ENCODE measurements at places on chromosomes 6 and 20.

GRCh38 chr20:59579404-59580145 lies 24.8 kb upstream of the PHACTR3 start:
- peaks cover 4% of the 10 kb centered on the region for H3K4me1 ChIP-seq
- no peak overlapping the region for H3K27ac ChIP-seq
- H3K4me3 ChIP-seq: no peak overlapping the region
- H3K27me3 ChIP-seq: peaks cover 41% of the 10 kb centered on the region
- DNase-seq: no peak

DNA sequence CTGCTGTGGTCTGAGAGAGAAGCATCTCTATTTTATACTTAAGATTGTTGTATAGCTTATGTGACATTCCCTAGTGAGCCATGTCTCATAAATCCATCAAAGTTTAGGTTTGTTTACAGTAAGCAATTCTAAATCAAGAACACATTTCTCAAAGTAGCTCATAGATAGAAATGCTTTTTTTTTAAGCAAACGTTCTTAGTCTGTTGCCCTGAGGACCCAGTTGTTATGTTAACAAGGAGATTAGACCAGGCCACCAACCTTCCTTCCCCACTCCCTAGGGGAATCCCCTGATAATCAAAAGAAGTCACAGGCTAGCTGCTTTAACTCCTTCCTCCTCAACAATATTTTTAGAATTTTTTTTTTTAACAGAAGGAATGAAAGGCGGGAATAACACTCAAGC lies 169.0 kb downstream of the FUT9 start:
- no peak for DNase-seq
- H3K4me3 ChIP-seq: no peak overlapping the region
- no peaks in the 10 kb centered on the region for H3K27me3 ChIP-seq
- H3K4me1 ChIP-seq: no peaks in the 10 kb centered on the region

DNA sequence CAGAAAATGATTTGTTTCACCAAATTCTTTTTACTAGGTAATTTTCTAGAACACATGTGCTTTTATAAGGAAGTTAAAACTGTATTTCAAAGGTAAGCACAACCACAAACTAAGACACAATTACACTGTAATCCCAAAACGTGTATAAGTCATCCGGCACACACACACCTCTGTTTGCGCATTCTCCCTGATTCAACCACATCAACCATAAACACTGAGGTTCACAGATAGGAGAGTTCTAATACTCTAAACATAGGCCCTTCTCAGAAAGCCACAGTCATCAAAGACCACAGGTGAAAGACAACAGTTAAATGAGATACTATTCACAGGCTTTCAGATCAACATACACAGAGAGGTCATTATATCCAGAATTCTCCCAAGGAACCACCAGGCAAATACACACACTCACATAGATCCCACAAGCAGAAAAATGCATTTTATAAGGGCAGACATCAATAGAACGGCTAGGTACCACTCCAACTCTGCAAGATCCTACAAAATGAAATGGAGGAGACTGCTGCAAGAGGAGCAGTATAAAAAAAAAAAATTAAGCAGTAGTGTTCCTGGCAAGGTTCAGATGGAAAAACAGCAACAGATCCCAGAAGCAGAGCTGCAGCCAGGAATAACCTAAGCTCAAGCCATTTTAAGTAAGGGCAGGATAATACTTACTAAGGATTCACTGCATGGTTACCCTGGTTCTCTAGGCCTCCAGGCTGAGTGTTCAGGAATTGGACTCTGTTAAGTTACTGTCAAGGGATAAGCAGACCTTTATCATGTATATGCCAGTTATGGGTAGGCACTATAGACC lies 6.6 kb upstream of the FBXO9 start:
- peaks cover 38% of the 10 kb centered on the region for H3K4me1 ChIP-seq
- no peak for DNase-seq
- peaks cover 3% of the 10 kb centered on the region for H3K36me3 ChIP-seq
- H3K27me3 ChIP-seq: no peaks in the 10 kb centered on the region
- H3K4me3 ChIP-seq: peak overlapping the region; percentile 92

DNA sequence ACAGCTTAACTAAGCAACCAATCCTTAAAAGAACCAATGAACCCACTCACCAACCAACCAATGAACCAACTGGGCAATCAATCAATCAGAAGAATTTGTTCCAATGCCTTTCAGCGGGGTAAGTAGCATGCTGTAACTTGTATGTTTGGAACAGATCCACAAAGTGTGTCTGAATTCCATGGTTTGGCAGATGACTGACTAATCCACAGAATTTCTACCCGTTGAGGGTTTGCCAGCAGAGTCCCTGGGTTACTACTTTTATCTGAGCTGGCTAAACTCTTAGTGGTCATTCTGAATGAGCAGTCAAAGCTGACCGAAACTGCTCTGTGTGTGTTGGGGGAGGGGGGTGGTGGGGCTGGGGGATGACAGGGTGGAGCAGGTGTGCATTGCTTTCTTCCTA lies 125.0 kb upstream of the JAG1 start:
- H3K36me3 ChIP-seq: no peaks in the 10 kb centered on the region
- no peak for DNase-seq

DNA sequence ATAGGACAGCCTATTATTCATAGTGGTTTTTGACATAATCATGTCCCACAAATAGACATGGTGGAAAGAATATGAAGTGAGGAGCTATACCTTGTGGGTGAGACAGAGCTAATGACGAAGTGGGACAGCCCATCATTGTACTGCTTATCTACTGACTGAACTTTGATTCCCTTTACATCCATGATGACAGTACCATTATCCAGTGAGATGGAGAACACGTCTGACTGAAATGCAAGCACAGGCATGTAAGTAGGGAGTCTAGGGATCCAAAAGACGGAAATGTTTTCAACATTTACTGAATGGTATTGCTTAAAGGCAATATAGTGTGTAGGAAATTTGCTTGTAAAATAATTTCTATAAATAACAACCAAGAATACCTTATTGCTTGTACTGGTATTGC lies 43.5 kb downstream of the FAM229B start:
- H3K4me1 ChIP-seq: no peaks in the 10 kb centered on the region
- H3K27ac ChIP-seq: no peak overlapping the region
- no peak for DNase-seq
- H3K36me3 ChIP-seq: peaks cover 79% of the 10 kb centered on the region

- H3K36me3 ChIP-seq: peaks cover 3% of the 10 kb centered on the region
- no peak overlapping the region for H3K4me3 ChIP-seq
- H3K27ac ChIP-seq: no peak overlapping the region
- no peaks in the 10 kb centered on the region for H3K27me3 ChIP-seq
- H3K4me1 ChIP-seq: peaks cover 30% of the 10 kb centered on the region
- no peak for DNase-seq
These were observed 10.0 kb downstream of the REV3L start for GRCh38 chr6:111472933-111473435.

DNA sequence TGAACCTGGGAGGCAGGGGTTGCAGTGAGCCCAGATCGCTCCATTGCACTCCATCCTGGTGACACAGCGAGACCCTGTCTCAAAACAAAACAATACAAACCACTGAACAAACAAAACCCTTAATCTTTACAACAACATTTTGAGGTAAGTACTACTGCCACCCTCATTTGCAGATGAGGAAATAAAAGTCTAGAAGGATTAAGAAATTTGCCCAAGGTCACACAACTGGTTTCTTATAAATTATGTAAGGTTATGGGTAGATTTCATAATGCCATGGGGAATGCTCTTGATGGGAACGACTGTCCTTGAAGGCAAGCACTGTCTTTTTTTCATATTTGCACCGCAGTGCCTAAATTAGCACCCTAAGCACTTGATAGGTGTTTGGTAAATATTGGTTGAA lies 13.8 kb upstream of the B4GALT5 start:
- H3K27ac ChIP-seq: no peak overlapping the region
- H3K4me1 ChIP-seq: peaks cover 8% of the 10 kb centered on the region
- no peak overlapping the region for H3K4me3 ChIP-seq
- H3K36me3 ChIP-seq: no peaks in the 10 kb centered on the region
- no peak for DNase-seq

DNA sequence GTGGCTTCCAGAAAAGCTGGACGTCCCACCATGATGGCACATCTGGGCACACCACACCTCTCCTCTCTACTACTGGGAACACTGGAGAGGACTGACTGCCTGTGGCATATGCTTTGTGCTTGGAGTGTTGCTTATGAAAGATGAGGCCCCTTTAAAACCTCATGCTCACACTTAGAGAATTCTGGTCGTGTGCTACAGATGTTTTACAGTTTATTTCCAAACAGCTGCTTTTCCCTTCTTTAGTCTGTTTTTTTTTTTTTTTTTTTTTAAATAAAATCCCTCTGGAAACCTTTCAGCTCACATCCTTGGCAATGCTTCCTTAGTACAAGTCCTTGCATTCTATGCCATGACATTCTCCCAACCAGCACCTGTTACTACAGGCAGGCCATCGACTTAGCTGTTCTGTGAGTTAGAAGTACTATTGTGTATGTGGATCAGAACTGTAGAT lies 60.3 kb downstream of the BMP6 start:
- DNase-seq: no peak
- H3K27me3 ChIP-seq: peaks cover 21% of the 10 kb centered on the region
- no peak overlapping the region for H3K4me3 ChIP-seq
- H3K27ac ChIP-seq: no peak overlapping the region
- H3K36me3 ChIP-seq: no peaks in the 10 kb centered on the region

GRCh38 chr6:49955847-49956246 lies 8.1 kb downstream of the DEFB114 start:
- no peak overlapping the region for H3K4me3 ChIP-seq
- H3K27me3 ChIP-seq: no peaks in the 10 kb centered on the region
- H3K4me1 ChIP-seq: no peaks in the 10 kb centered on the region
- H3K27ac ChIP-seq: no peak overlapping the region
- no peaks in the 10 kb centered on the region for H3K36me3 ChIP-seq

DNA sequence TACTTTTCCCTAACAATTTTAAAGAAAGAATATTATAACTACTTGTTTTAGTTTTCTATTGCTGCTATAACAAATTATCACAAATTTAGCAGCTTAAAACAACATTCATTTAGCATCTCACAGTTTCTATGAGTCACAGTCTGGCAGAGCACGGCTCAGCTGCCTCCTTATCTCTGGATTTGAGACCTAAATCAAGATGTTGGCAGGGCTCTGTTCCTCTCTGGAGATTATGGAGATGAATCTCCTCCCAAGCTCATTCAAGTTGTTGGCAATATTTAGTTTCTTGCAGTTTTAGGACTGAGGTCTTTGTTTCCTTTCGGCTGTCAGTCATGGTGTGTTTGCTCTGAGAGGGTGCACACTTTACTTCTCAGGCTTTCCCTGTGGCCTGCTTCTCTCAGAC lies 1065.8 kb upstream of the EYS start:
- H3K4me1 ChIP-seq: peaks cover 5% of the 10 kb centered on the region
- no peaks in the 10 kb centered on the region for H3K36me3 ChIP-seq
- no peak overlapping the region for H3K27ac ChIP-seq
- DNase-seq: no peak

DNA sequence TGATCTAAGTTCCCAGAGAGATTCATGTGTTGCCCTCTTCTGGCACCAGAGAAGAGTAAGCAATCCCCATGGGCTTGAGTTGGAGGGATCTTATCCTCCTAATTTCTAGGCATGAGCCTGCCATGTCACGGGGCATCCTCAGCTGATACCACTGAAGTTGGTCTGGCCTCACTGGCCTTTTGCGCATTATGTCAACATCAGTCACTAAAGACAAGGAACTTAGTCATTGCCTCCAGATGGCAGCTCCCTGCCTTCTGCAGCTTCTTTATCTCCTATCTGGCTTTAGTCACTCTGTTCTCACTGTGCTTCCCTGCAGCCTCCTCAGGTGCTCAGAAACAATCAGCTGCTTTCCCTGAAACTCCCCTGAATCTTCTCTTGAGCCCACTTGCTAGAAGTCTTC lies 312.2 kb downstream of the ADGRG6 start:
- H3K27me3 ChIP-seq: peaks cover 72% of the 10 kb centered on the region
- no peak for DNase-seq
- H3K27ac ChIP-seq: no peak overlapping the region
- no peaks in the 10 kb centered on the region for H3K4me1 ChIP-seq

DNA sequence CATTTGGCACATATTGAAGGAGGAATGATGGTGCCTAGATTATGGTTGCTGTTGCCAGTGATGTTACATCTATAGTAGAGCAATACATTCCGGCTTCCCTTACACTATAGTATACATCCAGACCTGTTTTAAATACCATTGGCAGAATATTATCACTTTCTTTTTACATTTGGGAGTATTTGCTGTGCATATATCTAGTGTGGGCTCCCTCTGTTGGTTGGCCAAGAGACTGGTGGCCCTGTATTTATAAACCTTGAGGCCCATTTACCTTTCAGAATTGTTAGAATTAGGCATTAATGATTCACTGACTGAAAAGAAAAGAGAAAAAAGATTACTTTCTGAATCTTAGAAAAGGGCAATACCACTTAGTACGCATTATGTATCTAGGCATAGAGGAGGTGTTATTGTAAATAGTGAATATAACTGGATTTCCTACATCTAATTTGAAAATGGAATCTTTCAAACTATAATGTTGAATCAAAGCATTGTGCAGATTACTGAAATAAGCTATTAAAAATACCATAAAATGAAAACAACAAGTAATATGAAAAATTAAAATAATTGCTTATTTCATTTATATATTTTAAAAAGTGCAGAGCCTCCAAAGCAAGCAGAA lies 628.8 kb upstream of the MAN1A1 start:
- peaks cover 3% of the 10 kb centered on the region for H3K27me3 ChIP-seq
- H3K4me1 ChIP-seq: no peaks in the 10 kb centered on the region
- H3K27ac ChIP-seq: no peak overlapping the region
- no peaks in the 10 kb centered on the region for H3K36me3 ChIP-seq
- no peak for DNase-seq
- no peak overlapping the region for H3K4me3 ChIP-seq

GRCh38 chr6:105015482-105015881 lies 58.6 kb downstream of the LIN28B start:
- no peaks in the 10 kb centered on the region for H3K27me3 ChIP-seq
- no peaks in the 10 kb centered on the region for H3K36me3 ChIP-seq
- DNase-seq: no peak
- H3K4me1 ChIP-seq: peaks cover 15% of the 10 kb centered on the region
- no peak overlapping the region for H3K4me3 ChIP-seq

- no peak for DNase-seq
- peaks cover 47% of the 10 kb centered on the region for H3K4me1 ChIP-seq
- no peak overlapping the region for H3K4me3 ChIP-seq
- H3K27me3 ChIP-seq: no peaks in the 10 kb centered on the region
- H3K36me3 ChIP-seq: no peaks in the 10 kb centered on the region
- H3K27ac ChIP-seq: no peak overlapping the region
These were observed 80.0 kb downstream of the CBFA2T2 start for GRCh38 chr20:33569802-33570391.

DNA sequence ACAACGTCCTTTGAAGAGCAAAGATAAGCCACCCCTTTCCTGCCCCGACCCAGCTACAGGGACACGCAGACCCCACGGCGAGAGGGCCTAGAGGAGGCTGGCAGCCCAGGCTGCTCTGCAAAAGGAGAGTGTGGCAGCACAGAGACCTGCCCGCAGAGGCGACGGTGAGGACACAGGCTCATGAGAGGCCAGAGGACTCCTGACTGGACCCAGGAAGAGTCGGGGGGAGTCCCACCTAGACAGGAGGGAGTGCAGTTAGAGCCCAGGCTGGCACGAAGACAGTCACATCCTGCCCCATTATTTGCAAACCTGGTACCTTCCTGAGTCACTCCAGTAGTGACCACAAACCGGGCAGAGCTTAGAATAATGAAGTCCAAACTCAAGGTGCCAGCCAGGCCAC lies 227.7 kb upstream of the CDH4 start:
- H3K4me1 ChIP-seq: no peaks in the 10 kb centered on the region
- no peak overlapping the region for H3K27ac ChIP-seq
- no peak overlapping the region for H3K4me3 ChIP-seq
- no peaks in the 10 kb centered on the region for H3K36me3 ChIP-seq
